ENCODE measurements at places on chromosomes 16 and 17.

- no peak for DNase-seq
Observed at GRCh38 chr16:86597880-86598606, 19.7 kb downstream of the FOXL1 start.

- DNase-seq, result no peak
Observed at GRCh38 chr17:50666316-50666715, 31.6 kb downstream of the ABCC3 start.

- DNase-seq, result no peak
Observed at GRCh38 chr17:7094652-7095019, 14.6 kb upstream of the CLEC10A start.

DNA sequence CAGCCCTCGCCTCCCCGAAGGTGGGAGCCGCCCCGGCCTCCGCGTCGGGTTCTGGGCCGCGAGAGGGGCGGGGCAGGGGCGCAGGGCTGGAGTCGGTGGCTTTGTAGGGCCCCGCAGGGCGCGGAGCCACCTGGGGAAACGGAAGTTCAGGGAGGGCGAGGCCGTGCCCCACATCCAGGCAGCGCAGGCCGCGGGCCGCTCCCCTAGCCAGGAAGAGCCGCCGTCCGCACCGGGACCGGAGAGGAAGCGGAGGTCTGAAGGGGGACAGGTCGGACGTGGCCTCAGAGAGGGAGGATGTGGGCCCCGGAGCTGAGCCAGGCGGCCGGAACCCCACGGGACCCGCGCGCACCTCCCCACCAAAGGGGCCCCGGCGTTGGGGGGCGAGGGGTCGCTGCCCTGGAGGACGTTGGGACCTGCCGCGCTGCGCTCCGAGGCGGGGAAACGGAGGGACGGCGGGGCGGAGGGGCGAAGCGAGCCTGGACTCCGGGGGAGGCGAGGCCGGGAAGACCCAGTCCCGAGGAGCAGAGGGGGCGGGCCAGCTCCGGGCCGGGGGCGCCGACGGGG lies 482 bp upstream of the SLC16A3 start:
- DNase-seq, result no peak

DNA sequence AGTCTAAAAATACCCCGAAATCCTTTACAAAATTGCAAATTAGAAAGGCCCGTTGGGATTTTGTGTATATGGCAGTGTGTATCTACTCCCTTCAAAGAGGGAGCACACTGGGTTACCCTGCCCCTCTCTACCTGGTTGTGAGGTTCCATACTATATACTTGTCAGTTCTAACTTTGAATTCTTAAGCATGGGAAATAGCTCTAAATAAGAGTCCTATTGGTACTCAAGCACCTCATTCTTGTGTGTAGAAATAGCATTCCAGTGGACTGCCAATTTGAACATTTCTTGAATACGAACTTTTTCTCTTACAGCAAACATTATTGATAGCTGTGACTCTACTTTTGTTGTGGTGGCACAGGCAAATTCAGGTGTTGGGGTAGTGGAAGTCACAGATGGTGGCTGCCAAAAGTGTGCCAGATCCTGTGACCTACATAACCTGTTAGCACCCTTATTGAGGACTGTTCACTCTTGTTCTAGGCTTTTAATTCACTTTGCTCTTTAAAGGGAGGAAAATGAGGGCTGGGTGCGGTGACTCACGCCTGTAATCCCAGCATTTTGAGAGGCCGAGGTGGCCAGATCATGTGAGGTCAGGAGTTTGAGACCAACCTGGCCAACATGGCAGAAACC lies 16.1 kb downstream of the ESRP2 start:
- DNase-seq, result no peak

GRCh38 chr16:57413301-57413730 lies 8.7 kb downstream of the CCL17 start:
- no peak for DNase-seq

GRCh38 chr16:75312875-75313274 lies 61.5 kb upstream of the BCAR1 start:
- no peak for DNase-seq

DNA sequence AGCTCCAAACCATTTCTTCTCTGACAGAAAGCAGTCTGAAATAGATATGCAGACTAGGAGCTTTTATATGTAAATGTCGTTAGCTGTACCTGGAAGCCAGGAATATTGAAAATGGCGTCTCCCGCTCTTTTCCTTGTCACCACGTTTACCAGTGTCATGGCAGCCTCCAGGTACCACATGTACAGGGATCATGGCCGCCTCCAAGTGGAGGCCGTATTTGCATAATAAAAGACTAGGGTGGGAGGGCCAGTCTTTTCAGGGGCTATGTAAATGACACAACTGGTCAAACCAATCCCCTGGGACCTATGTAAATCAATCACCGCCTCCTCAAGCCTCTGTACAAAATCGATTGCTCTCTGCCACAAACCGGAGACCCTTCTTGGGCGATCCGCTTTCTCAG lies 54.3 kb downstream of the MYOCD start:
- no peak for DNase-seq

GRCh38 chr17:67038861-67039365 lies 5.4 kb upstream of the CACNG1 start:
- DNase-seq, result no peak

DNA sequence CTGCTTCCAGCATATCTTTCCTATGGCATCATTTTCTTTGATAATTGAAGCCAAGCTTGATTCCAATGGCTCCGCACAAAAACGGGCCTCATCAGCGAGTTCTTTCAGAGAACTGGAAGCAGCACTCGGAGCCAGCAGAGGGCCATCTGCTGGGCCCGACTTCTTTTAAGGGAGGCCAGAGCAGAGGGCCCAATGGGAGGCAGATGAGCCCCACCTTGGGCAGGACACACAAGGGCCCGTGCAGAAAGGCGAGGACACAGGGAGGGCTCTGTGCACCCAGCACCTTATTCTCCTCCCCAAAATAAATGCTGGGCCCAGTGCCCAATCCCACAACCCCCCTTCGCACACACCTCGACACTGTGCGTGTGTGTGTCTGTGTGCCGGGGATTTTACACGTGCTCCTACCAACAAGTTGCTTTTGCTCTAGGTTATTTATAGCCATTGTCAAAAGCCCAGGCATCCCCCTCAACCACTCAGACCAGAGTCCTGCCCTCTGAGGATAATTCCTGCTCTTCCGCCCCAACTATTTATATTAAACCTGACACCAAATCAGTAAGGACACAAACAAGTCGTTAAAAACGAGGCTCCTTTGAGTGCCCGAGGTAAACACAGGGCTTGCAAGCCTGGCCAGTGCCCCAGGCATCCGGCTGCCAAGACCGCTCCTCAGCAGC lies 6.8 kb downstream of the AXIN2 start:
- no peak for DNase-seq

DNA sequence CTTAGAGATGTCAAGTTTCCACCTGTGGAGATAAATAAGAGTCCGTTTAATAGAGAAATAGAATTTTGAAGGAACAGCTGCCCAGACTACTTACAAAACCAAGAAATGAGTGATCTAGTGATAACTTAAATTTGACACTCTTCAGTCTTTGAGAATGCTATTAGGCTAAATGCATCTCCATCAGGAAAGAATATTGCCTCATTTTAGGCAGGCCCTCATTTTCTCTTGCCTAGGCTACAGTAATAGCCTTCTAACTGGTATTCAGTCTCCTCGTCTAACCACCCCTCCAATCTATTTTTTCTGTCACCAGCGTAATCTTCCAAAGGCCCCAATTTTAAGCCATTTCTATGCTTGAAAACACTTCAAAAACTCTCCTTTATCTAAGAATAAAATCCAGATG lies 537.8 kb upstream of the CA10 start:
- no peak for DNase-seq

- DNase-seq, result no peak
Observed at GRCh38 chr16:920051-920681, 50.6 kb downstream of the LMF1 start.

DNA sequence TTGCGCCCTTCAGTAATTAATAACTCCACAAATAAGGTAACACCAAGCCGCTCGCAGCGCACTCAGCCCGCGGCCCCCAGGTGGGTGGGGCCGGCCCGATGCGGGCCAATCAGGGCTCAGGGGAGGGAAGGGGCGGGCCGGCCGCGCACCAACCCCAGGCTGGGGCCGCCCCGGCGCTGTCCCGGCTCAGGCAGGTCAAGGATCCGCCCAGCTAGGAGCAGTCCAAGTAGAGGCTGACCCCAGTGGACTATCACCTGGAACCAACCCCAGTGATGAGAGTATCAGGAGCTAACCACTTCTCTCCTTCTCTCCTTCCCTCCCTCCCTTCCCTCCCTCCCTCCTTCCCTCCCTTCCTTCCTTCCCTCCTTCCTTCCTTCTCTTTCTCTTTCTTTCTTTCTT lies 110.8 kb downstream of the C16orf78 start:
- no peak for DNase-seq

GRCh38 chr17:63827002-63827800 lies at the start of the genes FTSJ3 and PSMC5:
TSS of gene FTSJ3 (minus strand) at chr17:63827663. CDS start at chr17:63826902, 761 bp downstream.
TSS of gene PSMC5 (plus strand) at chr17:63827431. CDS start at chr17:63827491, 60 bp downstream.
- DNase-seq, result peak; percentile 92

All from activated CD4-positive, alpha-beta T cell treated with anti-CD3 and anti-CD28 coated beads for 24 hours (primary cell).